ENCODE measurements at places on chromosomes 6 and 20. TPM values are rescaled to one million over a fixed set of nuclear protein-coding genes. Genes with fewer than 3 reads are reported as not detected.

The SYTL3 gene
- 1.5 TPM for total RNA-seq

The MED20 gene
- total RNA-seq = 24.2 TPM

The OOEP gene
- not detected for total RNA-seq

The PNLDC1 gene
- 0.14 TPM for total RNA-seq

All from airway epithelial cell (primary cell).